ENCODE measurements at places on chromosomes 11 and 22.

GRCh38 chr11:74322667-74323066, 11.2 kb upstream of the P4HA3 start:
- DNase-seq = no peak
- no peaks in the 10 kb centered on the region for H3K27me3 ChIP-seq
- H3K27ac ChIP-seq = no peak overlapping the region
- no peak overlapping the region for H3K4me3 ChIP-seq

DNA sequence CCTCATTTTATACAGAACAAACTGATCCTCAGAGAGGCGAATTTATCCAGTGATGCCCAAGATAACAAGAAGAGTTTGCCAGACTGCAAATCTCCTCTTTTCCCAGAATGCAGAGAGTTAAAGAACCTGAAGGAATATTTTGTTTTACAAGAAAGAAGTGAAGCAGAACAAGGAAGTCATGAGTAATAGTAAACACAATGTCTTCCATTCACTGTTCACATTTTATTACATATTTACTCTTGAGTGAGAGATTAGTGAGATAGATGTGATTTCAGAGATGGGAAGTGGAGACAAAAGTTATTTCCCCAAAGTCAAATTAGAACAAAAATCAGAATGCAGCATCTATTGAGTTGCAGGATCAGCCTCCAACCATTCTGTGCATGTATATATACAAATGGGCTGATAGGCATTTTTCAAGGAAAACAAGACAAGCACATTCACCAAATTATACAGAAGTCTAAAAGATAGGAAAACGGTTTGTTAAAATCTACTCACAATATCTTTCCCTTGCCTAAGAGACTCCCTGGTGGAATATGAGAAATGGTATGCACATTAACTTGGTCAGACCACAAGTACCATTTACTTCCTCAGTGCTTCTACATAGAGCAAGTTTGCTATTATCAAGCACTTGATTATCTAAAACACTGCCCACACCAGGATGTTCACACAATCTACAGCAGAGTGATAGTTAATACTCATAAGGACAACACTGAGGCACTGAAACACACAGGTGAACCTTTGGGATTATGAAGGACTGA, 12.0 kb downstream of the GUCY1A2 start:
- H3K4me3 ChIP-seq = no peak overlapping the region
- no peaks in the 10 kb centered on the region for H3K36me3 ChIP-seq
- H3K27me3 ChIP-seq = no peaks in the 10 kb centered on the region
- no peaks in the 10 kb centered on the region for H3K4me1 ChIP-seq
- DNase-seq = no peak

DNA sequence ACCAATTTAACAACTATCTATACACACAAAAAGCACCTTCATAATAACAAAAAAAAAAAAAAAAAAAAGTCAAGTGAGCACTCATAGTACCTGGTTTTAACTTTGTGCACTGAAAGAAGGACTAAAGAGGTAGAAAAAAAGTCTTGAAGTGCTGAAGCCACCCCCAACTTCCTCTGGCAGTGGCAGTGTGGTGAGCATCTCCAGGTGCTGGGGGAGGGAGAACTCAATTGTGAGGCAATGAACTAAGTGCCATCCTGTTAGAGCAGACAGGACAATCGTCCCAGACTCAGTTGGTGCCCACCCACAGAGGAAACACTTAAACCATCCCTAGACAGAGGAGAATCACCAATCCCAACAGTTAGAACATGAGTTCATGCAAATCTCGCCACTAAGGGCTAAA, 22.7 kb upstream of the OR52M1 start:
- no peak overlapping the region for H3K27ac ChIP-seq
- no peak for DNase-seq
- no peak overlapping the region for H3K4me3 ChIP-seq

DNA sequence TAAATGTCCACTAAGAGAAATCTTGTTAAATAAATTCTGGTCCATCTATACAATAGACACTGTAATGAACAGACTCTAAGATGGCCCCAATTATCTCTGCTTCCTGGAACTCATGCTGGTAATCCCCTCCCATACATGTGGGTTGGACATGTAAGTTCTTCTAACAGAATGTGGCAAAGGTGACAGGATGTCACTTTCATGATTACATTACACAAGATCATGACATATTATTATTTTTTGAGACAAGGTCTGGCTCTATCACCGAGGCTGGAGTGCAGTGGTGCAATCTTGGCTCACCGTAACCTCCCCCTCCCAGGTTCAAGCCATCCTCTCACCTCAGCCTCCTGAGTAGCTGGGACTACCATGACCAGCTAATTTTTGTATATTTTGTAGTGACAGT, 14.6 kb upstream of the NDUFC2 start:
- H3K36me3 ChIP-seq = peaks cover 15% of the 10 kb centered on the region
- no peak for DNase-seq
- H3K27me3 ChIP-seq = no peaks in the 10 kb centered on the region
- no peak overlapping the region for H3K4me3 ChIP-seq

- no peaks in the 10 kb centered on the region for H3K27me3 ChIP-seq
- H3K4me1 ChIP-seq = no peaks in the 10 kb centered on the region
- no peak overlapping the region for H3K4me3 ChIP-seq
- DNase-seq = no peak
- no peak overlapping the region for H3K27ac ChIP-seq
Measured at GRCh38 chr11:65624931-65625627, 9.5 kb downstream of the PCNX3 start.

GRCh38 chr11:27100534-27100933, 59.9 kb downstream of the BBOX1 start:
- no peaks in the 10 kb centered on the region for H3K27me3 ChIP-seq
- DNase-seq = no peak
- no peaks in the 10 kb centered on the region for H3K36me3 ChIP-seq

DNA sequence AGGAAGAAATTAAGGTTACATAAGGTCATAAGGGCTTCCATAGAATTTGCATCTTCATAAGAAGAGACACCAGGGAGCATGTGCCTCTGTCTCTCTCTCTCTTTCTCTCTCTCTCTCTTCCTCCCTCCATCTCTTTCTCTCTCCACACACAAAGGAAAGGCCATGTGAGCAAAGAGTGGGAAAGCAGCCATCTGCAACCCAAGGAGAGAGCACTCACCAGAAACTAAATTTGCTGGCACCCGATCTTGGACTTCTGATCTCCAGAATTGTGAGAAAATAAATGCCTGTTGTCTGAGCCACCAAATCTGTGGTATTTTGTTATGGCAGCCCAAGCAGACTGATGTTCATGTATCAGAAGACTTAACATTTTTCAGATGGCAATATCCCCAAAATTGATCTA, 6.4 kb upstream of the KRTAP5-10 start:
- no peaks in the 10 kb centered on the region for H3K4me1 ChIP-seq
- peaks cover 16% of the 10 kb centered on the region for H3K27me3 ChIP-seq
- H3K27ac ChIP-seq = no peak overlapping the region
- DNase-seq = no peak
- H3K36me3 ChIP-seq = no peaks in the 10 kb centered on the region
- no peak overlapping the region for H3K4me3 ChIP-seq

DNA sequence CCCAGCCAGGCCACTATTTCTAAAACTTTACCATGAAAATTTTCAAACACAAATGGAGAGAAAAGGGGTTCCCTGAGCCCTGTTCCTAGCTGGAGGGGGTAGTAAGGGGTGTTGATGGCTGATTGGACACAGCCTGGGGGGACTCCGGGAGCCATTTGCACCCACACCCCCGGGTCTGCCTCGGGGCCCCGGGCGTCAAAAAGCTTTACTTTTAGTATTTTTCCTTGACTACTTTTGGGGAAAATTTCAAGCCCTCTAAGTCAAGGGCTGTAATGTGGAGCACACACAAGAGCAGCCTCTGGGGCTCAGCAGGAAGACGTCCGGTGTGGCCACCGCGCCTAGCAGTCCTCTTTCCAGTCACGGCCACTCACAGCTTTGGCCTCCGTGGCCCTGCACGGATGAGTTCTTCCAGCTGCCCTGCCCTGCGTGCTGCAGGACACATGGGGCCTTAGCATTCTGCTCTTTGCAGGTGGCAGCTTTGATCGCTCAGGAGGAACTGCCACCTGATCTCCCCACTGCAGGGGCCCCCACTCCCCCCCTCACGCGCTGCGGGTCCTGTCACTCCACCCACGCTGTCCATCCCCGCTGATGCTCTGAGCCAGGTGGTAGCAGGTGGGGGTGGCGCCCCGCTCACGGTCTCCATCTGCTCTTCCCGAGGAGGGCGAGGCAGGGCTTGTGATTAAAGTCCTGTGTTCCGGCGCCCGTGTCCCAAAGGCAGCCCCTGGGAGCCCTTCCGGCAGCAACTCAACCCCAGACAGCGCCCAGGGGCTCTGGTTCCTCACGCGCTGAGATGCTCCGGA, 14.4 kb downstream of the RNH1 start:
- DNase-seq = no peak
- H3K4me3 ChIP-seq = no peak overlapping the region
- no peaks in the 10 kb centered on the region for H3K4me1 ChIP-seq
- H3K36me3 ChIP-seq = peaks cover 74% of the 10 kb centered on the region
- H3K27me3 ChIP-seq = no peaks in the 10 kb centered on the region
- no peak overlapping the region for H3K27ac ChIP-seq

- no peak overlapping the region for H3K27ac ChIP-seq
- H3K4me3 ChIP-seq = no peak overlapping the region
- no peaks in the 10 kb centered on the region for H3K4me1 ChIP-seq
- DNase-seq = no peak
- H3K27me3 ChIP-seq = no peaks in the 10 kb centered on the region
- H3K36me3 ChIP-seq = no peaks in the 10 kb centered on the region
Measured at GRCh38 chr11:39021539-39021938, 2423.5 kb upstream of the RAG2 start.

DNA sequence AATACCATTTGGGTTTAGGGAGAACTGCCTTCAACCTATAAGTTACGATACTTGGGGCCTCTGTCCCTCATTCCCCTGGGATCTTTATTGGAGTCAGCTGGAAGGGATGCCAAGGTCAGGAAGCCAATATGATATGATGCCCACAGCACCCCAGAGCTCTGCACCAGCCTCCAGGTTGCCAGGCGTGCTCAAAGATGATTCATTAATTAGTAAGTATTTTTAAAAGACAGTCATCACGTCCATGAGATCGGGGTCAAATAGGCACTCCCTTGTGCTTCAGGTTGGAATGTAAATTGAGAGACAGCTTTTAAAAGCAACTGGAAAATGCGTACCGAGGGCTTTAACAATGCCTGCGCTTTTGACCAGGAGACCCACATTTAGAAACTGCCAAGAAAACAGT, 57.0 kb upstream of the CD5 start:
- H3K4me3 ChIP-seq = no peak overlapping the region
- H3K36me3 ChIP-seq = no peaks in the 10 kb centered on the region
- H3K27ac ChIP-seq = no peak overlapping the region
- H3K4me1 ChIP-seq = peaks cover 5% of the 10 kb centered on the region

DNA sequence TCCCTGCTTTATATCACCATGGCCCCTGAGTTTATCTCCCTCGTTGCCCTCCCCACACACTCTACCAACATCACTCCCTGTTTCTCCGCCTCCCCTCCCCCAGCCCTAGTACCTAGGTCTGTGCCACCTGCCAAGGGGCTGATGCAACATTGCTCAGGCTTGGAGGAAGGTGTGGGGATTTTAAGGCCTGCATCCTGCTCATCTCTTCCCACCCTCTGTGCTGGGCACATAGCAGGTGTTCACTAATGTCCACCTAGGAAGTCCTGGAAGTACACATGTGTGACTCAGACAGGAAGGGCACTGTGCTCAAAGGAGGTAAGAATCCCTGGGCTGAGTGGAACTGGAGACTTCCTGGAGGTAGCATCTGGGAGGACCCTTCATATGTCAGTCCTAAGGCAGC, 37.0 kb downstream of the PDE2A start:
- H3K36me3 ChIP-seq = no peaks in the 10 kb centered on the region
- H3K4me1 ChIP-seq = peaks cover 10% of the 10 kb centered on the region
- H3K27ac ChIP-seq = no peak overlapping the region
- H3K27me3 ChIP-seq = peaks cover 39% of the 10 kb centered on the region

GRCh38 chr11:58513747-58514367, 6.0 kb upstream of the OR5B21 start:
- H3K4me1 ChIP-seq = no peaks in the 10 kb centered on the region
- H3K27me3 ChIP-seq = no peaks in the 10 kb centered on the region
- no peak overlapping the region for H3K27ac ChIP-seq
- DNase-seq = no peak

- H3K4me1 ChIP-seq = peaks cover 25% of the 10 kb centered on the region
- no peak for DNase-seq
- no peaks in the 10 kb centered on the region for H3K27me3 ChIP-seq
Measured at GRCh38 chr22:24601217-24602104, 1.5 kb upstream of the GGT1 start.

GRCh38 chr22:36032611-36033010, 4.0 kb upstream of the RBFOX2 start:
- DNase-seq = no peak
- no peak overlapping the region for H3K4me3 ChIP-seq
- H3K36me3 ChIP-seq = no peaks in the 10 kb centered on the region
- H3K27me3 ChIP-seq = no peaks in the 10 kb centered on the region
- peaks cover 26% of the 10 kb centered on the region for H3K4me1 ChIP-seq

- no peak overlapping the region for H3K4me3 ChIP-seq
- no peak overlapping the region for H3K27ac ChIP-seq
- H3K27me3 ChIP-seq = no peaks in the 10 kb centered on the region
- H3K36me3 ChIP-seq = no peaks in the 10 kb centered on the region
Measured at GRCh38 chr11:106785913-106786650, 232.2 kb downstream of the GUCY1A2 start.

DNA sequence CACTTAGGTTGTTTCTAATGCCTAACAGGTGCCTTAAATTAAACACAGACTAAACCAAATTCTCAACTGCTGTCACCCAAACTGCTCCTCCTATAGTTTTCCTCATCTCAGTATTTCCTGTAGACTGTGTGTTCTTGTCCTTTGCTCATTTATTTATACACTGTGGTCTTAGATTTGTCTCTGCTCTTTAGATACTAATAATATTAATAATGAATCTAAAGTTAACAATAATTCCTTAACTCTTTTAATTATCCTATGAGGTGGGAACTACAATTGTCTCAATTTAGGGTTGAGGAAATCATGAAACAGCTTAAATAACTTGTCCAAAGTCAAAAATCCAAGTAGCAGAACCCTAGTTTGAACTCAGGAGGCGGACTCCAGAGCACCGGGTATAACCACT, 43.9 kb upstream of the YPEL1 start:
- H3K27ac ChIP-seq = no peak overlapping the region
- peaks cover 33% of the 10 kb centered on the region for H3K36me3 ChIP-seq
- no peaks in the 10 kb centered on the region for H3K27me3 ChIP-seq
- DNase-seq = no peak

- H3K4me1 ChIP-seq = peaks cover 13% of the 10 kb centered on the region
- peak; percentile 91 for DNase-seq
- H3K36me3 ChIP-seq = no peaks in the 10 kb centered on the region
- H3K27me3 ChIP-seq = no peaks in the 10 kb centered on the region
- H3K4me3 ChIP-seq = peak within 1 kb of the TSS; percentile 45
- no peak within 1 kb of the TSS for H3K27ac ChIP-seq
Measured at GRCh38 chr22:45413368-45414211, at the start of the genes RIBC2 and SMC1B. Gene RIBC2 (plus strand): TSS chr22:45413693. CDS start chr22:45413887, 194 bp downstream. Gene SMC1B (minus strand): TSS chr22:45413599. CDS start chr22:45413567, 32 bp downstream.
